ENCODE measurements at places on chromosomes 1 and 21.

GRCh38 chr1:14822996-14823395 lies 224.5 kb downstream of the KAZN start:
- DNase-seq = no peak

DNA sequence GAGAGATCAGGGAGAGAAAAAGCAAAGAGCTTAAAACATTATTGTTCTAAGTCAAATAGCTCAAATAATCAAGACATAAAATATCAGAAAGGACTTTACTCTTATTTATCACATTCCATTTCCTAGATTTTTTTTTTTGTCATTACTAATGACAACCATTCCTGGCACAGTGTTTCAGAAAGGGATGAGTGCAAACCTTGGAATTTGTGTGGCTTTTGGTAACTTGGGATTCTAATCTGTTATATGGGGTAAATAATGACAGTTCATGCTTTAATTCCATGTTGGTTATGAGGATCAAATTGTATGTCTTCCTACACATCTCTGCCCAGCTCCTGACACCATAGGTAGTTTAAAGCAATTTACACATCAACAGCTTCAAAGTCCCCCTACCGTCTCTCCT lies 358.4 kb upstream of the ADGRL4 start:
- no peak for DNase-seq

DNA sequence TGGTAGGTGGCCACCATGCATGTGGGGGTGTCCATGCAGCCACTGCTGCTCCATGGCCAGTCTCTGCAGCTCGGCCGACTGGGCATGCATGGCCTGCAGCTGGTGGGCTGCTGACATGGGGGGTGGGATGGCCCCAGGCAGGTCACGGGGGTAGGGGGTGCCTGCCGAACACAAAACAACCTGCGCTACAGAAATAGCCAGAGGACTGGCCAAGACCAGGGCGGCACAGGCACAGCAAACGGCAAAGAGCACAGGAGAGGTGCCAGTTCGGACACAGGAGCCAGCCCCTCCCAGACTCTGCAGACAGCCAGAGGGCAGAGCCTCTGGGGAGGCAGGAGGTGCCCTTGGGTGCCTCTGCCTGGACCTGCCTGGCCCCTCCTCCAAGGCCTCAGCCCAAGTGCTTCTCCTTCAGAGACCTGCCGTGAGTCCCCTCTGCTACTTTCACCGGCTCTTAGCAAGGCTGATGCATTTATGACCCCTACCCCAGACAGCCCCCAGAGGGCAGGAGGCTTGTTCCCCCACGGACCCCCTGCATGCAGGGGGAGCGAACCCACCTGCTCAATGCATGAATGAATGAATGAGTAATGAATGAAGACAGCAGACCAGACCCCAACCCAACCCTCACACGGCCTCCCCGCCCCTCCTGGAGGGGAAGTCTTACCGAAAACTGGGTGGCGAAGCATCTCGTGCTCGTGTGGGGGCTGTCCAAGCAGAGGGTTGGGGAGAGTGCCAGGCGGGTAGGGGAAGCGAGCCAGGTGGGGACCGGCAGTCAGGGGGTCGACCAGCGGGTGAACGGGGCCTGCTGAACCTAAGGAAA lies 37.7 kb downstream of the SLC45A1 start:
- no peak for DNase-seq

GRCh38 chr1:191517826-191518225 lies 640.4 kb upstream of the RGS18 start:
- DNase-seq = no peak

GRCh38 chr21:32333953-32334673 lies 35.5 kb downstream of the MRAP start:
- no peak for DNase-seq

DNA sequence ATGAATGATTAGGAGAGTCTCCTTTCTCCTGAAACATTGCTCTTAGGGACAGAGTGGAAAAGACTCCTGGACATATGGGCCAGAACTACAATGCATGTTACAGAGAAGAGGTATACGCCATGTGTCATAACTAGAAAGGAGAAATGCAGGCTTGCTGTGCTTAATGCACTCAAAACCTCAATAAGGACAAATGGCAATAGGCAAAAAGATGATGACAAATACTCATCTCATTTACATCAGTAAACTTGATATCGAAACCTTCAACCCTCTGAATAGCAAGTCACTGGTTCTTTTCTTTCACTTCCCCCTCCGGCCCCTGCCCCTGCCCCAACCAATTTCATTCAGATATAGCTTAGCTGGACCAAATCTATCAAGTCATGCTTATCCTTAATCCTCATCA lies 1.9 kb upstream of the GPR88 start:
- no peak for DNase-seq

DNA sequence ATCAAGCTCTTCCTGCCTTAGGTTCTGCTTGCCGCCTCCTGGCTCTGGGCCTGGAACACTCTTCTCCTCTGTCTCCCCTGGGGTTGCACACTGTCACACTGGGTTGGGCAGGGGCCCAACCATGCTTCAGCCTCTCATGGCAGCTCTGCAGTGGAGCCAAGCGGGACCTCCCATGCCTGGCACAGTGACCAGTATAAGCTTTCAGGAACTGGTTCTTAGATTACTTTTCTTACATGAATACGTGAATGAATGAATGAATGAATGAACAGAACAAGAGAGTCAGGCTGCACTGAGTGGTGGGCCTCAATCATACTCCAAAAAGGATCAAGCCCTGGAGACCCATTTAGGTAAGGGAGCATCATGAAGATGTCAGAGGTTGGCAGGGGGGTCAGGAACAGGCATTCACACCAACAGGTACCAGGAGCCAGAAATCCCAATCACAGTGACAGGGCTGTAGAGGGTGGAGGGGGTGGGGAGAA lies 30.8 kb upstream of the TMEM125 start:
- no peak for DNase-seq

DNA sequence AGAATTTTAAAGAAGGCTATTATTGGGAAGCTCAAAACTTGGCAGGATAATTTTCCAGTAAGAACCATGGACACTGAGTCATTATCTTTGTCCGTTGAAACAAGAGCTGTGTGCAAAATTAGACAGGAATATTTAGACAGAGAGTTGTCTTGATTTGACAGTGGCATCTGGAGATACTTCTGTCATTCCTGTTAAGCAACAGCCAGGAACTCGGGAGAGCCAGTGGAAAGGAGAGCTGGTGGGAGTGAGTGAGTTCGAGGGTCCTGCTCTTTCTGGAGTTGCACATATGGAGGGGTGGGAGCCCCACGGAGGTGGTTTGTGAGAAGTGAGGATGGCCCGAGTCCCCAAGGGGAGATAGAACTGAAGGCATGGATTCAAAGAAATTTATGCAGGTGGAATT lies 3.1 kb downstream of the COQ8A start:
- DNase-seq = no peak

- DNase-seq = no peak
These were observed 838.2 kb upstream of the RGS18 start for GRCh38 chr1:191320062-191320461.

DNA sequence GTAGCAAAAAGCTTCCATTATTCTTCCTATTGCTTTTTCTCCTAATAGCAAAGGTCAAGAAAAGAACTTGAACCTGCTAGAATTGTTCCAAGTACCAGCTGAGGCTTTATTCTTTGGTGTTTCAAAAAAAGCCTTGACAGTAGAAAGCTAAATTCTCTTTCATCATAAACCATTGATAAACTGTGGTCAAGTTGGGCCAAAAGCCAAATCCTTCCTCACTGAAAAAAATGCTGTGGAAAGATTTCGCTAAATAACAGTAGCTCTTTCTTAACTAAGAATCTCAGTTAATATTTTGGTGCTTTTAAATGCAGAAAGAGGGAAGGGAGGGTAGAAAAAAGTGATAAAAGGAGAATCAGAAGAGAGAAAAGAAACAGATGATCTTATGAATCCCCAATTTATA lies 14.0 kb upstream of the JAM2 start:
- DNase-seq = no peak

DNA sequence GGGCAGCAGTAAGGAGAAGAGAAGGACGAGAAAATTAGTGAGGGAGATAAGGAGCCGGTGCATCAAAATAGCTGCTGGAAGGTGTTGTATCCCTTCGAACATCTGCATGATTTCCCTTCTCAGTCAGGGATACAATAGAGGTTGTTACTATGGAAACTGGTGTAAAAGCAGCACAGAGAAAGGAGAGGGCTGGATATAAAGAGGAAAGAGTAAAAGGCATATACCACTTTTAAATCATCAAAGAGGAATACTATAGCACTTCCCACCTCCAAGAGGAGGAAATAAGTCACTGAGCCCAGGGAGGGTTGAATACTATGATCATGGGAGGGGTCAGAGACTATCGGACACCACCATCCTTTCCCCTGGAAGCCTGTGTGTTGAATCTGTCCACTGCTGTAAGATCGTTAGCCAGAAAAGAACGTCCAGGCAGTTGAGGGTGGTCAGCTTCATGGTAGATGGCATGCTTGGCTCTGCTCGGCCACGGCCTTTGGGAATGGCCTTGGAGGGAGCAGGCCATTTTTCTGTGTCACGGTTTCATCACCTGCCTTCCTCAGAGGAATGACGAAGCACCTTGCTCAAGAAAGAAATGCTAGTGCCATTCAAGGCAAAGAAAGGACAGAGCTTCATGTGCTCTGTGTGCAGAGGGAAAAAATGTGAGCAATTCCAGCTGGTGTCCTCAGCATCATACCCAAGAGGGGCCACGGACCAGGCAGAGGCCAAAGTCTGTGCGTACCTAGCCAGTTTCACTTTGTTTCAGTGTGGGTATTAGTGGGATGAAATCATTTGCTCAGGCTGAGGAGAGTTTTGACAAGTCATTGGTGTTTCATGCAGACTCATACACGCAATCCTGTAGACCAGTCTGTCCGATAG lies 64.2 kb downstream of the IRF2BP2 start:
- no peak for DNase-seq

DNA sequence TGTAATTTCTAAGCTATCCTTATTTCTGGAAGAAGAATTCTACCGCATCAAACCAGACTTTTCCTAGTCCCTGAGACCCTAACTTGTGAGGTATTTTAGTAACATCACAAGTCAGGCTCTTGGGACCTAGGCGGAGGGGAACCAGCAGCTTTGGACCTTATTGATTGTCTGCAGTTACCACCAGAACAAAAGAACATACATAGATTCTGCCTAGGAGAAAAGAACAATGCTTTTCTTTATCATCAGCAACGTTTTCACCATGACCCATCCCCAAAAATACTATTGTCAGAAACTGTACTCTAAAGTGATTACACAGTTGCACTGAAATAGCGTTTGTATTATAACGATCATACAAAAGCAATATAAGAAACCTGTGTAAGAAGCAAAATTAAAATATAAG lies 860.4 kb downstream of the USP25 start:
- no peak for DNase-seq

GRCh38 chr1:111220302-111220890 lies 7.1 kb upstream of the CHI3L2 start:
- no peak for DNase-seq

GRCh38 chr1:238916828-238917227 lies 469.5 kb upstream of the CHRM3 start:
- no peak for DNase-seq

DNA sequence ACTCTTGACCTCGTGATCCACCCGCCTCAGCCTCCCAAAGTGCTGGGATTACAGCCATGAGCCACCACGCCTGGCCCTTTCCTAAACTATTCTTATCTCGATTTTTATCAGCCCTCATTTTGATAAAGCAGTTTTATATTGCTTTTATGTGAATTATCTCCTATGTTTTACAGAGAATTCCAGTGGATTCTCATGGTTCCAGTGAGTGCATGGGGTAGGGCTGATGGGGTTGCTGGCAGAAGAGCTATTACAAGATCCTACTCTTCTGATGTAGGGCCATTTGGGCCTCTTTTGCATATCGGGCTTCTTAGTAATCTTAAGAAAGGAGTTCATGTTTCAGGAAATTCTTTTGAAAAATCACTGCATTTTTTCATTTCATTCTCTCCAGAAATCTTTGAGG lies 187.6 kb downstream of the PBX1 start:
- DNase-seq = no peak

- DNase-seq = no peak
These were observed 4.7 kb downstream of the CFAP410 start for GRCh38 chr21:44334329-44335030.

GRCh38 chr1:93692983-93693591 lies 11.4 kb upstream of the BCAR3 start:
- DNase-seq = peak; percentile 50

- DNase-seq = no peak
These were observed 3.0 kb downstream of the IGSF21 start for GRCh38 chr1:18110598-18110939.

- no peak for DNase-seq
These were observed 78.8 kb upstream of the TRABD2B start for GRCh38 chr1:48076017-48076416.

GRCh38 chr1:46581681-46582455 lies 22.2 kb downstream of the MKNK1 start:
- DNase-seq = peak; percentile 10

GRCh38 chr1:69985901-69986439 lies 219.4 kb downstream of the LRRC40 start:
- DNase-seq = no peak

DNA sequence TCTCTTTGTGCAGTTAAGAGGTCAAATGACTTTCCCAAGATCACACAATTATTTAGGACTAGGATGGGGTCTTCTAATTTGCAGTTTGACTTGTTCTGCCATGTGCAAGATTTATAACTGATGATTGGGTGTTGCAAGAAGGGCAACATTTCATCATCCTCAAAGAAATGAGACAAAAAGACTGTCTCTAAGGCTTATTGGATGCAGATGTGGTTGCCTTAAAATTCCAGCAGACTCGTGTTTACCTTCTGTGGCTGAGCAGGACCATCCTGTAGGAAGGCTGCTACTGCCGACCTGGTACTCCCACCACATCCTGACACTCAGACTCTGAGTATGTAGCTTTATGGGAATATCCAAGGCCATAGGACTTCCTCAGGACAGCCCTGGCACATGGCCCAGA lies 99.9 kb upstream of the SGIP1 start:
- DNase-seq = no peak

- DNase-seq = no peak
These were observed 12.0 kb downstream of the ALDH9A1 start for GRCh38 chr1:165686121-165686970.

DNA sequence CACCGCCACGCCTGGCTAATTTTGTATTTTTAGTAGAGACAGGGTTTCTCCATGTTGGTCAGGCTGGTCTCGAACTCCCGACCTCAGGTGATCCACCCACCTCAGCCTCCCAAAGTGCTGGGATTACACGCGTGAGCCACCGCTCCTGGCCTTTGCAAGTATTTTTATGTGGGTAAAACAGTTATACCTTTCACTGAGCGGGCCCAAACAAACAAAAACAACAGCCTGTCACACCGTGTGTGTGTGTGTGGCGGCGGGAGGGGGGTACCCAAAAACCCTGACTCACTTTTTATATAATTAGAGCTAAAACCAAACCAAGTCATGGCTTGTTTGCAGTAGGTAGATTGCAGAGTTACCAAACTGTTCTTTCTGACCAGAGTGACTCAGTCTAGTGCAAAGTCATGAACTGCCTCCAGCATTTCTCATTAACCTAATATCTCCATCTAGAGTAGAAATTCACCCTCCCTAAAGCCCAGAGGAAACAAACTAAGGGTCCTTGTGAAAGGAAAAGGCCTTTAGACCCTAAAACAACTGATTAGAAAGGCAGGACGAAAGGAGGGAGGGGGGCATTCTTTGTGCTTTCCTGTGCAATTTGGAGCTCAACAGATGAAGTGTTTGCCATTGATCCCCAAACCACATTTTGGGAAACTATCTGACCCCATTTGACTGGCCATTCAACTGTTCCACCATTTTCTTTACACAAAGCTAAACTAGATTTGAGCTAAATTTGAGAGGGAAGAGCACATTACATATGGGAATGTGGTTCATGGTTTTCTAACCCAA lies 181.0 kb downstream of the DHRS3 start:
- DNase-seq = no peak
